Stimulated activated CD4-positive, alpha-beta T cell treated with anti-CD3 and anti-CD28 coated beads, Interleukin-2, amount 100 ng/mL, for 24 hours (primary cell): ENCODE measurements at places on chromosomes 5 and 9.
A peak's percentile ranks its signal among the peaks of the same experiment; 100 is the strongest.

- no peak for DNase-seq
These were observed 461.0 kb downstream of the NR2F1-AS1 start for GRCh38 chr5:93120051-93120450.

- DNase-seq = no peak
These were observed 265.5 kb upstream of the ADAMTSL1 start for GRCh38 chr9:18208166-18209059.

- DNase-seq = no peak
These were observed 136.5 kb upstream of the STK32A start for GRCh38 chr5:147098233-147098790.

GRCh38 chr9:133148199-133149129 lies 15.2 kb downstream of the GBGT1 start:
- peak; percentile 69 for DNase-seq

- no peak for DNase-seq
These were observed 33.0 kb downstream of the TBCA start for GRCh38 chr5:77743181-77743580.

- DNase-seq = no peak
These were observed 674 bp downstream of the TSPAN17 start for GRCh38 chr5:176647843-176648473.

DNA sequence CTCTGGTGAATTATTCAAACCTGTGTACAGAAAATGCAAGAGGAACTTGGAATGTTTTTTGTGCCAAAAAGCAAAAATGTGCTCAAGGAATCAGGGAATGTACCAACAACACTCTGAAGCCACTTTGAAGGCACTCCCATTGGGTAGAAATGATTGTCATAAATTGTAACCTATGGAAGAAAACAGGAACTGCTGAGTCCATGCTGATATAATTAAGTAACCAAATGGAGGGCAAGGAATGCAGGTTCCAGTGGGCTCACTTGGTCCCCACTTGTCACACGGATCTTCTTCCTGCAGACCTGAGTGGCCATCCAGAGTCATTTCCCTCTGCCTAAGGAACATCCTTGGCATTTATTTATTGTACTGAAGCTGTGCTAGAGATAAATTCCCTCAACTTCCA lies 2.9 kb upstream of the LCN6 start:
- no peak for DNase-seq

DNA sequence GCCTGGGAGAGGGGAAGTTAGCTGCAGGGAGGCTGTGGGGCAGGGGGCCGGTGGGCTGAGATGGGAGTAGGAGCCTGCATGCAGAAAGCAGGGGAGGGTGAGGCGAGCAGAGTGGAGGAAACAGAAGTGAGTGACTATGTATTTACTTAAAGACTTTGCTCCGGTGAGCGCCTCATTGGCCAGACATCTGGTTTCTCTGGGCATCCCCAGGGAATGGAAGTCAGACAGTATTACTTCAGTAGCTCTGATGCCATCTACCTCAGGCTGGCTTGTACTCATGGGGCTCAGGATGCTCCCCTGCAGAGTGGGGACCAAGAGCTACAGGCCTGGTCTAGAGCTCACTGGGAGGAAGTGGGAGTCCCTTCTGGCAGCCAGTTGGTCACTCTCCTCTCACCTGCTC lies 78.2 kb upstream of the ARAP3 start:
- no peak for DNase-seq

DNA sequence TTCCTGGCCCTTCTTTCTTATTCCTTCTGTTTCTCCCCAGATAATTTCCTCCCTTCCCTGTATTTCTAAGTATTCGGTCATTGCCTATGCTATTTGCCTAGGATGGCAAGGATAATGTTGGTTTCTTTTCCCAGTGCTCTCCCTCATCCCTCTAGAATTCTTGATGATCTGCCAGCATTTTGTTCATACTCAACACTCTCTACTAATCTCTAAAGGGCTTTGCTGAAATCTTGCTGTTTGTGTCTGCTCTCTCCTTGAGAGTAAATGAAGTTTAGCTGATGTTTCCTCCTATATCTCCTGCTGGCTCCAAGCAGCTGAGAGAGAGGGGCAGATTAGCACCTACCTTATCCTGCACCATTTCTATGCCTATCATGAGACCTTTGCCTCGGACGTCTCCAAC lies 38.1 kb downstream of the AGXT2 start:
- DNase-seq = no peak

GRCh38 chr9:20618361-20618802 lies 3.9 kb downstream of the MLLT3 start:
- DNase-seq = no peak

- DNase-seq = no peak
These were observed 86.0 kb upstream of the TBC1D2 start for GRCh38 chr9:98341157-98342097.

DNA sequence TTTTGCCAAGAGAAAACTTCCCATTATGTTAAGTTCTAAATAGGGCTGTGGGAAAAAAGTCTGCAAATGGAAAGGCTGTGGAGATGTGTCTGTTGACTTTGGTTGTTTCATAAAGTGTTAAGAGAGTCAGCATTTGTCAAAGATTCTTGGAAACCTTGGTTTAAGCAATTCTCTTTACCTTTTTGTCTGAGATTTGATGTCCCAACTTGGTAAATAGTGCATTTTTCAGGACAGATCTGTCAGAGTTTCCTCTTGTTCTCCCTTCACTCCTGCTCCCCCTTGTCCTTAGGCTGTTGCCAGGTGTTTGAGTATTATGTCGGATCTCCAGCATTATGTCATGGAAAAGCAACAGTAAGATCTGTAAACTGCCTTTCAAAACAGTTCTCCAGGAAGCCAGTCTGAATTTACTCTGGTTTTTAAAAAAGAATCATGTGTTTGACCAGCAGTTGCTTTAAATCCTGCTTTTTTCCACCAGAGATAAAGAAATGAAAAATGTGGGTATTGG lies 79.1 kb upstream of the ADAMTSL1 start:
- no peak for DNase-seq

GRCh38 chr9:107087222-107087621 lies 195.9 kb upstream of the RAD23B start:
- DNase-seq = no peak

- no peak for DNase-seq
These were observed 34.5 kb upstream of the SLC36A2 start for GRCh38 chr5:151381899-151382298.

- no peak for DNase-seq
These were observed 18.6 kb downstream of the ANKHD1 start for GRCh38 chr5:140420226-140420570.

DNA sequence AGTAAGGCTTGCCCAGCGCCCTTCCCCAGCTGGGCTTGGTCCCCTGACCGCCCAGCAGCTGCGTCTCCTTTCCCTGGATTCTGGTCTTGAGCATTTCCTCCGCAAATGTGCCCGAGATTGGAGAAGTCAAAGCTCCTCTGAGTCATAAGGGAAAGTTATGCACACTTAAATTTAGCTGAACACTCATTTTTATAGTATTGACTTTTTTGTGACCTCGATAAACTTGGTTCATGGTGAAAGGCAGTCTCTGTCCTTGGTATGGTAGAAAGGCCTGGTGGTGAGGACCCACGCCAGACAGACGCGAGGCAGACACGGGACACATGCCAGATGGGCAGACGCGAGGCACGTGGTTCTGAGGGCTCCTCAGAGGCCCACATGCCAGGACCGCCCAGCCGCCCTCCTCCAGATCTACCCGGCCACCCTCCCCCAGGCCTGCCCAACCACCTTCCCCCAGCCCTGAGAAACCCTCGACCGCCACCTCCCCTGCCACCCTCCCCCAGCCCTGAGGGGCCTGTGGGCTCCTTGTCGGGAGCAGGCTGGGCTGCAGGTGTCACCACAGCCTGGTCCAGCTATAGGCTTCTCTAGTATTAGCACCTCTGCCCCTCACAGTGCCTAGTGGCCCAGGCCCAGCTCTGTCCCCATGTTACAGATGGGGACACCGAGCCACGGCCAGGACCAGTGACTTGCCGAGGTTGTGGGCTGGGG lies 60.9 kb upstream of the CACNA1B start:
- no peak for DNase-seq

- DNase-seq = no peak
These were observed 1.5 kb downstream of the THBS4 start for GRCh38 chr5:80036615-80037014.

DNA sequence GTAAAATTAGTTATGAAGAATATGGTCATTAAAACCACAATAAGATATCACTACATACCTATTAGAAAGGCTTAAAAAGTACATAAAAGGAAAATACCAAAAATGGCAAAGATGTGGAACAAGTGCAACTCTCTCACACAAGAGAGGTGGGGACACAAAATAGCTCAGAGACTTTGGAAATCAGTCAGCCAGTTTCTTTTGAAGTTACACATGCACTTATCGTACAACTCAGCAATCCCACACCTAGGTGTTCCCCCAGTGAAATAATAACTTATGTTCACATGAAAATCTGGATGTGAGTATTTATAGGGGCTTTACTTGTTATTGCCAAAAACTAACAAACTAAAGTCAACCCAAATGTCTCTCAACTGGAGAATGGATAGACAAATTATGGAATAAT lies 9.8 kb upstream of the RICTOR start:
- DNase-seq = no peak

GRCh38 chr9:99076483-99077171 lies 28.3 kb upstream of the TGFBR1 start:
- DNase-seq = no peak

DNA sequence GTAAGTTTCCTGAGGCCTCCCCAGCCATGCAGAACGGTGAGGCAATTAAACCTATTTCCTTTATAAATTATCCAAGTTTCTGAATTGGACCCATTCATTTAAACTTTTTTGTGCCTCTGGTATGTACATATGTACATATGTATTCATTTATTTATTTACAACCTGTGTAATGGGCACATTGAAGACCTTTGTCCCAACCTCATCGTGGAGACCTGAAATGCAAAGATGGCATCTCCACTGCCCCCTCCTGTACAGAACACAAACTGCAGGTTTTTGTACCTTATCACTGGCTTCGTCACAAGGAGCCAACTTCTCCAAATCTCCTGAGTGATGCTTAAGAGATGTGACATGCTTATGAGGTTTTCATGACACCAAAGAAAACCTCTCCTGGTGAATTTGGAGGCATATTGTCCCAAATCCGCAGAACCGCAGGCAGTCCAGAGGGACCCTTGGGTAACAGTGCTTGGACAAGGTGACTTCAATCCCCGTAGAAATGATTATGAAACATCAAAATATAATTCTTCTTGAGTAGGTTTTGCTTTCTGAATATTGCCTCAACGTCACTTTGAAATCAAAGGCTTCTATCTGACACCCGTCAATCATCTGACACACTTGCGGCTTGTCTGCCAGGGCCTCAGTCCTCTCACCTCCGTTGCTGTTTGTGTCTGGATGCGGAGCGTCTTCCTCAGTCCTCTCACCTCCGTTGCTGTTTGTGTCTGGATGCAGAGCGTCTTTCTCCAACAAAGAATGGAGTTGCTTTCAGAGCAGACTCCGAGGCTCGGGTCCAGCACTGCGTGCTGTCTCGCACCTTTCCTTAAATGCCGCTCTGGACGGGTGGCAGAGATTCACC lies 135.0 kb upstream of the IRX4 start:
- peak; percentile 28 for DNase-seq

DNA sequence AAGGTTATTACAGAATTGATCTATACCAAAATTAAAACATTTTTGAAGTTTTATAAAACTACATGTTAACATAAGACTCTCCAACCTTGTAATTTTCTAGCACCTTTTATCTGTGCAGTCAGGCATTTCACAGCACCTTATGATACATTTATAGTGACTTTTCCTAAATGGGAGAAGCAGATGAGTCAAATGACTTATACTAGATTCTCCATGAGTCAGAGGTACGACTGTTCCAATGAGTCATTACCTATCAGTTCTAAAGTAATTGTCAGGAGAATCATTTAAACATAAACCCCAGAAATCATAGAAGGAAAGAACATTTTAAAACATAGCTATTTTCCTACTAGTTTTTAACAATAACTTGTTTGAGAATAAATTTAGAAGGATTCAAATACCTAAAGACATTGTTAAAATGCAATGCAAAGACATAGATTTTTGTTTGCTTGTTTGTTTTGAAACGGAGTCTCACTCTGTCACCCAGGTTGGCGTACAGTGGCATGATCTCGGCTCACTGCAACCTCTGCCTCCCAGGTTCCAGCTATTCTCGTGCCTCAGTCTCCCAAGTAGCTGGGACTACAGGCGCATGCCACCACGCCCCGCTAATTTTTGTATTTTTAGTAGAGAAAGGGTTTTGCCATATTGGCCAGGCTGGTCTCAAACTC lies 34.7 kb upstream of the DMXL1 start:
- no peak for DNase-seq
